Calu3 (cell line): ENCODE measurements at places on chromosomes 5 and 9. TPM values are rescaled to one million over a fixed set of nuclear protein-coding genes. Genes with fewer than 3 reads are reported as not detected.
A peak's percentile ranks its signal among the peaks of the same experiment; 100 is the strongest.

DNA sequence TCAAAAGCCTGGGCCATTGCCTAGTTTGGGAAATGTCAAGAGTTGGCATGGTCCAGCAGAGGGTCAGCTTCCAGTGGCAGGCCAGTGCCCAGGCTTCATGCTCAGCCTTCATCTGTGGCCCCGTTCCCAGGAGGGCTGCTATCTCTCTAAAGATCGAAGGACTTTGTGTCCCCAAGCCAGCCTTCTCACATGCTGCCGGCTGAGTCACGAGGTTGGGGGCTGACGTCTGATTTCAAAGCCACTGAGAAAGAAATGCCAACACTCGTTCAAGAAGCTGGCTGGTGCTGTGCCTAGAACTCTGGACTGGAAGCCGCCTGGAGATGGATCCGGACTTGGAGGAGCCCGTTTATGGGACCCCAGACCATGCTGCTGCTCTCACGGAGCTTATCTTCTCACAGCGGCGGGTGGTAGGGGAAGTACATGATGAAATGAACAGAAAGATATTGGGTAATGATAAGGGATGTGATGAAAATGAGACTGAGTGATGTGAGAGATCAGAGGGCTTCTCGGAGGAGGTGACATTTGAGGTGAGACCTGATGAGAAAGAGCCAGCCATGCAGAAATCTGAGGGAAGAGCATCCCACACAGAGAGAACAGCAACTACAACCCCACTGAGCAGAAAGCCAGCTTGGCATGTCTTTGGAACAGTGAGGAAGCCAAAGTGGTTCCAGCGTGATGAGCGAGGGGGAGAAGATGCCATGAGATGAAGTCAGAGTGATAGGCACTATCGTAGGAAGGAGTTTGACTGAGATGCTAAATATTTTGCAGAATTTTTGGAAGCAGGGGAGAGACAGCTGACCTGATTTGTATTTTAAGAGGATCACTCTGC is 54.9 kb upstream of the BOD1 start:
- no peak for DNase-seq

Gene GABRG2
- 1.4 TPM in 1 of 2 replicates, not detected in the other for total RNA-seq

DNA sequence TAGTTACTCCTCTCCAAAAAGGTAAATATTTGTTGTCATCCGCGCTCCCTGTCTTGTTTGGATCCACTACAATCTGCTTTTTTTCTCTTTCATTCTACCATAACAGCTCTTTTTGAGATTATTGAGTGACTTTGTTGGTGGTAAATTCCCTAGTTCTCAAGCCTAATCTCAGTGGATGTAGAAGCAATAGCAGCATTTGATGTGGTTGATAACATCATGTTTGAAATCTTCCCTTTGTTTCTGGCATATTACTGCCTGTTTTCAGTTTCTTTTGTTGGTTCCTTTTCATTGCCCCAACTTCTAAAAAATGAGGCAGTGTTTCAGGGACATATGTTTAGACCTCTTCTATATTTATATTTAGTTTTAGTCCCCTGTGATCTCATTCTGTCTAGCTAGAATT is 8.9 kb downstream of the CDC42SE2 start:
- DNase-seq = no peak

DNA sequence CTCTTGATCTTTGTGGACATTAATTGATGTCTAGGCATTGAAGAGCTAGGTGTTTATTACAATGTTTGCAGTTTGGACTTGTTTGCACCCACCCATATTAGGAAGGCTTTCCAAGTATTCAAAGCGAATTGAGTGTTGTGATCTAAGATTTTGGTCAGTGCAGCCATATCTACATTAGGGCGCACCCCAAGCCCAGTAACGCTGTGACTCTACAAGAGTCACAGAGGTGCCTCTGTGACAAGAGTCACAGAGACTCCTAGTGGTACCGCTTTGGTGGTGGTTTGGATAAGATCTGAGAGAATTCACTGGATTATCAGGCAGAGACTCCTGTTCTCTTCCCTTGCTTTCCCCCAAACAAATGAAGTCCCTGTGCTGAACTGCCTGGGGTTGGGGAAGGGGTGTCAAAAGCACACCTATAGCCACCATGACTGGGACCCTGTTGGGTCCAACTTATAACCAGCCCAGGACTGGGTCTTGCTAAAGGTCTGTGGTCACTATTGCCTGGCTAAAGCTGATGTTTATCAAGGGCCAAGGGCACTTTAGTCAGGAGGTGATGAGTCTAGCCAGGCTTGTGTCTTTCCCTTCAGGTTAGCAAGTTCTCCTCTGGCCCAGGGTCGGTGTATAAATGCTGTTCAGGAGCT is 114.1 kb upstream of the RIOK2 start:
- peak; percentile 63 for DNase-seq

- DNase-seq = no peak
Measured at GRCh38 chr9:98625728-98626127, 83.0 kb downstream of the GABBR2 start.

DNA sequence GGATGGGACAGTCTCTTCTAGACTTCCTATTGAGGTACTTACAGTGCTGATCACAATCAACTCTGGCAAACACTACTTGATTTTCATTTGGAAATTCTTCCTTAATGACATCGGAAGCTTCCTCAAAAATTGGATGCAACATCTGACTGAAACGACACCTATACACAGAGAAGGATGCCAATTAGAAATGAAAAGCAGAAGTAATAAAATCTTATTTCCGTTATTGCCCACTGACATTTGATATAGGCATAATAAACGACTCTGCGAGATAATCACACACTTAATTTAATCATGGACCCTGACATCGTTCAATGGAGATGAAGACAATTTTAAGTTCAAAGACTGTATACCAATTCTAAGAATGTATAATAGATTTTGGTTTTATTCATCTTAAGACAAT is 46.4 kb downstream of the ERP44 start:
- DNase-seq = no peak

DNA sequence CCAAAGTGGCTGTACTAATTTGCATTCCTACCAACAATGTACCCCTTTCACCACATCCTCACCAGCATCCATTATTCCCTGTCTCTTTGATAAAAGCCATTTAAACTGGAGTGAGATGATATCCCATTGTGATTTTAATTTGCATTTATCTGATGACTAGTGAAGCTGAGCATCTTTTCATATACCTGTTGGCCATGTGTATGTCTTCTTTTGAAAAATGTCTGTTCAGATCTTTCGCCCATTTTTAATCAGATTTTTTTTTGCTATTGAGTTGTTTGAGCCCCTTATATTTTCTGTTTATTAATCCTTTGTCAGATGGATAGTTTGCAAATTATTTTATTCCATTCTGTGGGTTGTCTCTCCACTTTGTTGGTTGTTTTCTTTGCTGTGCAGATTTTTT is 121.0 kb upstream of the LRRTM2 start:
- DNase-seq = no peak

Gene PCDHB15
- total RNA-seq = 1.1 and 1.4 TPM in 2 replicates

Gene SMARCA2
- 39.3 and 47.4 TPM in 2 replicates for total RNA-seq

GRCh38 chr5:115496936-115497576 is 47.5 kb downstream of the FEM1C start:
- DNase-seq = no peak

DNA sequence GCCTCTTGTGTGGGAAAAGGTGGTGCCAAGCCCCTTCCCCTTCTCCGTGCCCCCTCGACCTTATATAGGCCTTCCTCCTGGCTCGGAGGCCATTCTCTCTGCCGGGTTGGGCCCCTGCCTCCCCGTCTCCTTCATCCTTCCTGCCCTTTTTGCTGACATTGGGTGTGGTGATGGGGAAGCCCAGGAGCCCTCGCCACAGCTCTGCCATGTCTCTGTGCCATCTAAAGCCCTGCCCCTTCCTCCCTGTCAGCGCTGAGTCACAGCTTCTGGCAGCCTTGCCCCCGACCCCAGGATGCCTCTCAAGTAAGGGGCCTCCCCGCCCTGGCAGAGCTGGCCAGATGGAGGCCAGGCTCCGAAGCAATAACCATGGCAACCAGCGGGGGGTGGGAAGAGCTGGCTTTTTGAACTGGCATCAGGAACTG is 30.4 kb downstream of the JADE2 start:
- peak; percentile 96 for DNase-seq

- no peak for DNase-seq
Measured at GRCh38 chr5:80206282-80206681, 49.6 kb downstream of the SERINC5 start.

Gene FASTKD3
- 11.0 and 13.5 TPM in 2 replicates for total RNA-seq

DNA sequence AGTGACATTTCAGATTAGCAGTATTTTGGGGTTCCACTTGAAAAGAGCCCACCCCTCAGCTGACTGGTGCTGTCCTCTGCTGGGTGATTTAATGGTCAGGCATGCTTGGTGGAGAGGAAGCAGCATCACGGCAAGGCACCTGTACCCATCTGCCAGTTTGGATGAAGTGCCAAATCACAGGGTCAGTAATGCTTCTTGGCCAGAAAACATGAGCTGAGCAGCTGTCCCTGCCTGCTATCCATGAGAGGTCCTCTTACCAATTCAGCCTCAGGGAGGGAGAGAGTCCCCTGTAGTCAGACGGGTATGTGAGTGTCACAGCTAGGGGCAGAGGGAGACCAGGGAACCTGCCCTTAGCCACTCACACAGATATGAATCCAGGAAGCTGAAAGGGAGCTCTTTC is 137.9 kb downstream of the SEC61B start:
- DNase-seq = no peak

Gene EMB
- total RNA-seq = 37.9 and 44.4 TPM in 2 replicates

DNA sequence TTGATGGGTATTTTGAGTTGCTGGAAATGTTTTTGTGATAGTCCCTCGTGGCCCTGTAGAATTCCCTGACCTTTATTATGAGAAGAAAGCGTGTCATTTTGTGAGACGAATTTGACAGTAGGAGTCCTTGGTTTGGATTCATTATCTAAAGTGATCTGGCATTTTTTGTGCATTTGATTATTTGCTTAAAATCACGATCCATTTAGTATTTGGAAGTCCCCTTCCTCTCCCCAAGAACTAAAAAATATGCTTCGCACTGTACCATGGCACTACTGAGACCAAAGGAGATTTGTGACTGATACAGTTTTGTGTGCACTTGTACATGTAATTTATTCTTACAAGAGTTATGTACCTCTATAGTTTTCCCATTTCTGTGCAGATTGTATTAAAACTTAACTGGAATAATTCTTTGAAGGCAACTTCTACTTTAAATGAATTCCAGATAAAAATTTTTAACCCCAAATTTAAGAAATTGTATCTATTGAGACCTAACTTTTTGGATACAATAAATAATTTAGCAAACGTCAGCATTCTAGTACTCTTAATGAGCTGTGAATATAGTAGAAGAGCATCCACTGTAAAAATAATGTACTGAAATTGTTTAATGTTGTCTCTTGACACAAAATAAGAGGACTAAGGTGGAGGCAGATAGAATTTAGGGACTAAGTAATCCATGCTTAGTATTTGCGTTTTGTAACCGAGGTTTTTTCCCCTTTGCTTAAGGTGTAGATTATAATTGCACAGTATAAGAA is 2.1 kb downstream of the MAP3K1 start:
- DNase-seq = no peak

DNA sequence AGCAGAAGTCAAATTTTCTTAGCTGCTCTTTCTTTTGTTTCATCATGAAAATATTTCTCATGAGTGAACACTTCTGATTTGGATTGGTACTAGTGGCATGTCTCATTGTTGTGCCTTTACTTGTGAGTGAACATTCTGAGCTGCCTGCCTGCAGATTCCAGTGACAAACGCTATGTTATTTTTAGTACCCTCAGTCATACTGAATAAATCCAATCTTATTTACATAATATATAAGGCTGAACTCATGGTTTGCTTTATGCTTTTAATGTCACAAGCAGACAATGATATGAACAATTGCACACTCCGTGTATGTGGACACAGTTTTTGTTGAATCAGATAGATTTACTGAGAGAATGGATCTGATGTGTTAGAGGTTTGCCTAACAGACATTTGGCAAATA is 67.8 kb downstream of the ACTBL2 start:
- no peak for DNase-seq

GRCh38 chr9:75108571-75108970 is 20.3 kb downstream of the OSTF1 start:
- no peak for DNase-seq

Gene INSL6
- not detected in 2 replicates for total RNA-seq

DNA sequence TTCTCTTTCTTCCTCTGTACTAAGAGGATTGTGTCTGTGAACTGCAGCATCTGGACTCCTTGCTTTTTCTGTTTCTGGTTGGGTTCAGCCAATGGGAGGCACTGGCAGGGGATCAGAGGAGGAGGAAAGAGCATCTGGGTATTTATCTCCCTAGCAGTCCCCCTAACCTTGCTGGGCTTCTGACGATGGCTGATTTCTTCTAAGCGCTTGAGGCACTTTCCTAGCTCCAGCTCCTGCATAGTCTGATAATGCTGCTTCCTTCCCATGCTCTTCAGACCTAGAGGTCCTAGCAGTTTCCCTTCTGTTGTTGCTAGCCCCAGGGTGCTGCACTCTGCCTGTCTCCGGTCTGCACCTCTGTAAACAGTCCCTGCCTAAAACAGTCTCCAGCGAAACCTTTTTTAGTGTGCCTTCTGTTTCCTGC is 225.1 kb downstream of the PDZD2 start:
- DNase-seq = no peak

Gene SELENOP
- 2.0 and 4.9 TPM in 2 replicates for total RNA-seq

DNA sequence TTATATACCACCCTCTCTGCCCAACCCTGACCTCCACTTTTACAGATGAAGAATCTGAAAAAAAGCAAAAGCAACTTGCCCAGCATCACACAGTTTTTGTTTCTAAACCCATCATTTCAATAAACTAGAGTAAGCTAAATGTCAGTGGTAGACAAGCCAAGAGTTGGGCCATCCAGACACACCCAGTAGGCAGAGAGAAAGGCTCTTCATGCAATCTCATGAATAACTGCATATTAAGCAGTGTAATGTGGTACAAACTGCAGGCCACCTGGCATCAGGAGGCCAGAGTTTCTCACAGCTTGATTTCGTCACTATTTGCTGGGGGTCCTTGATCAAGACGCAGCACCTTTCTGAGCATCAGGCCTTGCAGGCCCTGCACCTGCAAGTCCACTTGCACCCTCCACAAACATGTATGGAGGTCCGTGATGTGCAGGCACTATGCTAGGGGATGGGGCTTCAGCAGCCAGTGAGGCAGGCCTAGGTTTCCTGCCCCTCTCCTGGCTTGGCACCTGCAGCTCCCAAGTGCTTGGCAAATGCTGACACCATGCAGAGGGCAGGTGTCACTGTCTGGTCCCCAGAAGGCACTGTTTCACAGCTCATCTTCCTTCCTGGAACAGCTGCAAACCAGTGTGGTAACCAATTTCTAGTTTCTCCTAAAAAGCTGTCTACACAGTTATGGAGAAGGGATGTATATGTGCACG is 29.8 kb downstream of the ADAM19 start:
- DNase-seq = no peak
